ENCODE measurements at places on chromosomes 7 and 10.
A peak's percentile ranks its signal among the peaks of the same experiment; 100 is the strongest.

- DNase-seq: no peak
Observed at GRCh38 chr10:78777867-78778266, 290.9 kb upstream of the ZMIZ1 start.

- no peak for DNase-seq
Observed at GRCh38 chr7:111312966-111313365, 222.0 kb downstream of the LRRN3 start.

DNA sequence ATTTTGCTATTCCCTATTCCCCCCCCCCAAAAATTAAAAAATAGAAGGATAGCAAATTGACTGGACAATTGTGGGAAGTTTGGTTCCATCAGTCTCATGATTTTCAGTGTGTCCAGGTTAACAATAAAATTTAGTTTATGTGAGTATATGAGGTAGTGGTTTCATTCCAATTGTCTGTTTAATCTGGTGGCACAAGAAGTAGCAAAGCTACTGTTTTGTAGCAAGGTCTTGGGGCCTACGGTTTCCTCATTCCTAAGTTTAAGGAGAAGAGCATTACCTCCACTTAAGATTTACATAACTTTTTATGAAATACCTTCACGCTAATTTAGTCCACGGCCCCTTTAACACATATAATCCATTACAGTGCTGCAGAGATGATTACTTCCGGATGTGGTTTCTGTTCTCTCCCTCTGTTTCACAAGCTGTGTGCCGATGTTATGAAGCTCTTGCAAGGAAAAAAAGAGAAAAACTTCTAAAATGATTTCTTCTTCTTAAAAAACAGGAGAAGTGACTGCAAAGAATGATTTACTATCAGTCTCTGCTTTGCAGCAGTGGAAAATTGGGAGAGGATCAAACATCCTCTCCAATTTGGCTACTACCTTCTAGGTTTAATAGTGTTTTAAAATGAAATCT lies 32.7 kb upstream of the NPVF start:
- peak; percentile 33 for DNase-seq

DNA sequence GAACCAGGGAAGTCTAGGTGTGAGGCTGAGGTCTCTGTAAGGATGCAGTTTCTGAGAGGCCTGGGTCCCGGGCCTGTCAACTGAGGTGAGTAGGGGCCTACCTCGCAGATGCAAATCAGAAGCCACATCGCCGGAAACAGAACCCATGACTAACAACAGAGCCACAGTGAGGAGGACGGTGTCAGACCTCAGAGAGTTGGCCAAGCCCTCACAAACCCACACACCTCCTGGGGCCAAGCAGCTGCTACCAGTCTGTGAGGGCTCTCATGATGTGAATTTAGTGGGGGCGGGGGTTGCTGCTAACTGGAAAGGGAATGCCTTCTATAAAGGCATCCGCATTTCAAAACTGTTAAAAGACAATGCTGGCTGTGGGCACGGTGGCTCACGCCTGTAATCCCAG lies 103.0 kb downstream of the COBL start:
- no peak for DNase-seq

- no peak for DNase-seq
Observed at GRCh38 chr7:117045927-117046710, 92.8 kb downstream of the ST7 start.

DNA sequence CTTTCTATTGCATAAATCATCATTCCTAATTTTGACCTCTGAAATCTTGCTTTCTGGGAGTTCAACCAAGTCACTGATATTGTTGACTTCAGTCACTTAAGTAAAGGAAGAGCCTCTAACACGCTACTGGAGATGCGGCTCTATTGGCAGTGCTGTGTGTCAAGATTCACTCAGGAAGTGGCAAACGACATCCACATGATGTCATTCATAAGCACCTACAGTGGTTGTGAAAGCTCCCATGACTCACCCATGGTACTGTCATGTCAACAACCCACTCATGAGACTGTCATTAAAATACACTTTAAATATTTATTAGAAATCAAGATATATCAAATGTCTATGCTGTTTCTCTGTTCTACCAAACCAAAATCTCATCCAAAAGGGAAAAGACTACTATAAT lies 52.5 kb upstream of the LHFPL3 start:
- DNase-seq: no peak

GRCh38 chr10:123906296-123906695 lies 14.7 kb upstream of the CPXM2 start:
- no peak for DNase-seq

DNA sequence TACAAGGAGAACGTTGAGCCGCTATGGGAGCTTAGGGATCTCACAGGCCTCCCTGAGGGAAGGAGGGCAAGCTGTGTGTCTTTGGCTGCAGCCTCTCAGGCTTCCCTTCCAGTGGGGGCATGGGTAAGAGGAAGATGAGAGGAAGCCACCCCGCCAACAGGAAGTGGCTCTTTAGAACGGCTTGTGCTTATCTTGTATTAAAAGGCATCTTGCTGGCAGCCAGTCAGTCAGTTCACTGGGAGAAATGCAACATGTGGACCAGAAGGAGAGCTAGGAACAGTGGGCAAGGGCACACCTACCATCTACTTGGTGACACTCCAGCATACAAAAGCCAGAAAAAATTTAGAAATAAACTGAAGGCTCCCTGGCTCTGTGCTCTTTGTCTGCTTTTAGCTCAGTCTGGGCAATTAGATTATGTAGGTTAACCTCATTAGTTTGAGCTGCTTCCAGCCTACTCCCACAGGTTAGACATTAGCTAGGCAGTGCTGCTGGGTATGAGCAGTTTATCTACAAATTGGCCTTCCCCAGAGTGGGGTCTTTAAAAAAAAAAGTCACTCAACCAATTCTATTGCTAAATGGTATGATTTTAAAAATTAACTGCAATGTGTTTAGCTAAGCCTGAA lies 595.9 kb downstream of the KCNMA1 start:
- DNase-seq: peak; percentile 52

DNA sequence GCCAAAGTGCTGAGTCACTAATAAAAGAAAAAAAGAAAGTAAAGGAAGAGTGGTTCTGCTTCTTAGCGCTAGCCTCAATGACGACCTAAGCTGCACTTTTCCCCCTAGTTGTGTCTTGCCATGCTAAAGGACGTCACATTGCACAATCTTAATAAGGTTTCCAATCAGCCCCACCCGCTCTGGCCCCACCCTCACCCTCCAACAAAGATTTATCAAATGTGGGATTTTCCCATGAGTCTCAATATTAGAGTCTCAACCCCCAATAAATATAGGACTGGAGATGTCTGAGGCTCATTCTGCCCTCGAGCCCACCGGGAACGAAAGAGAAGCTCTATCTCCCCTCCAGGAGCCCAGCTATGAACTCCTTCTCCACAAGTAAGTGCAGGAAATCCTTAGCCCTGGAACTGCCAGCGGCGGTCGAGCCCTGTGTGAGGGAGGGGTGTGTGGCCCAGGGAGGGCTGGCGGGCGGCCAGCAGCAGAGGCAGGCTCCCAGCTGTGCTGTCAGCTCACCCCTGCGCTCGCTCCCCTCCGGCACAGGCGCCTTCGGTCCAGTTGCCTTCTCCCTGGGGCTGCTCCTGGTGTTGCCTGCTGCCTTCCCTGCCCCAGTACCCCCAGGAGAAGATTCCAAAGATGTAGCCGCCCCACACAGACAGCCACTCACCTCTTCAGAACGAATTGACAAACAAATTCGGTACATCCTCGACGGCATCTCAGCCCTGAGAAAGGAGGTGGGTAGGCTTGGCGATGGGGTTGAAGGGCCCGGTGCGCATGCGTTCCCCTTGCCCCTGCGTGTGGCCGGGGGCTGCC lies at the start of gene IL6:
TSS of gene IL6 (plus strand) at position 294 of the 807 bp plus-strand sequence. CDS start at position 357, 63 bp downstream.
- DNase-seq: no peak

GRCh38 chr7:80611779-80612178 lies 26.7 kb upstream of the CD36 start:
- no peak for DNase-seq

DNA sequence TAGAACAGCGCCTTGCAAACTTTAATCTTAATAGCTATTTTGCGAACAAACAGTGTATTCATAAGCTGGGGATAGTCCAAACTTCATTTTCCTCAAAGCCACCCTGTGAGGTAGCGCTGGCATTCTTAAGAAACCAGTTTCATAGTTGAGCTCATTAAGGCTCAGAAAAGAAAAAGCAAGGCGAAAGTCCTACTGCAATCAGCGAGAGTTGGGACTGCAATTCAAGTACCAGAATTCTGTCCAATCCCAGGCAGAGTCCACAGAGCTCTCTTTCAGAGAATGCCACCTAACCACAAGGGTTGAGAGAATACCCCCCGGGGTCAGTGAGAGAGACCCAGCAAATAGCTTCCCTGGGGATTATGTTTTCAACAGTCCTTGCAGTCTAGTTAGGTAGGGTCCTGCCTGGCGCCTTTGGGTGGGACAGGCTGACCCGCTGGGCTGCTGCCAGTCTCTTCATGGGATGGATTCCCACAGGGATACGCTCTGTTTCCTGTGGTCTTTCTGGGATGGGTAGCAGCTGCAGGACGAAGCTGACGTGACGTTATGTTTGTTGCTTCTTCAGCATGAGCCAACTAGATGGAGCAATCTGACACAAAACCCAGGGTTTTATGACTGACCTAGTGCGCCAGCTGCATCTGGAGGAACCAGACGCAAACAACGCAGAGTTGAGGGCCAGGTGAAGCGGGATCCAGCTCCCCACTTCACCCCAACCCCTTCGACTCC lies 16.0 kb downstream of the BMPER start:
- no peak for DNase-seq

GRCh38 chr10:51932530-51932929 lies 233.1 kb upstream of the CSTF2T start:
- DNase-seq: no peak

DNA sequence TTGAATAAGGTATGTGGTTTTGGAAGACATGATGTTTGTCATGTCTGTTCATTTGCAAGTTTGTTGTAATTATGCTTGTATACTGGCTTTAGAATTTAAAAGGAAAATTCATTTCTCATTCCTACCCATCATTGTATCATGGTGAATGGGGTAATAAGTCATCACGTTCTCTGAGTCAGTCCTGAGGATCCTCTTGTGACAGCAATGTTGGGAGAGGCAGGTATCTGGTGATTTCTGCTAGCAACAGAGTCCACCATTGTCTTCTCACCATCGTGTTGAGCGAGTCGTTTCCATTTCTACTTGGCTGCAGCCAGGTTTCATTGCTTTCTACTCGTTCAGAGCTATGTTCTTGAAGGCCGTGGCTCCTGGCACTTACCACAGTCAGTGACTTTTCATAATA lies 16.3 kb downstream of the CUL1 start:
- no peak for DNase-seq

GRCh38 chr7:151014950-151015349 lies 9.3 kb downstream of the ATG9B start:
- no peak for DNase-seq

GRCh38 chr7:105524840-105525239 lies 2.8 kb upstream of the PUS7 start:
- DNase-seq: no peak

DNA sequence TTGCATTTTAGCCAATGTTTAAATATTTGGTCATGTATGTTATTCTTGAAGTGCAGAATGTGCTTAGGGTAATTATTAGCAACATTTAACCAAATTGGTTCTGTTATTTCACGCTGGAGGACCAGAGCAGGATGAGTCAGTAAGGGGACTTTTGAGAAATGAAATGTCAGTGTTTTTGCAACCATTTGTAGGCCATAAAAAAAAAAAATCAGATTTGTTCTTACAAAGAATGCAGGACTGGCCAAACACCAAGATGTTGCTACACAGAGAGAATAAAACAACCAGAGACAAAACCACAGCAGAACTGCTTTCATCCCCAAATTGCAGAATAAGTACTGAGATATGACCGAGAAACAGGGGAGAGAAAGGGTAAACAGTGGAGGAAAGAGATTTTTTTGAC lies 62.1 kb downstream of the TPST1 start:
- DNase-seq: no peak

- DNase-seq: no peak
Observed at GRCh38 chr7:105637755-105638154, 56.5 kb upstream of the EFCAB10 start.

DNA sequence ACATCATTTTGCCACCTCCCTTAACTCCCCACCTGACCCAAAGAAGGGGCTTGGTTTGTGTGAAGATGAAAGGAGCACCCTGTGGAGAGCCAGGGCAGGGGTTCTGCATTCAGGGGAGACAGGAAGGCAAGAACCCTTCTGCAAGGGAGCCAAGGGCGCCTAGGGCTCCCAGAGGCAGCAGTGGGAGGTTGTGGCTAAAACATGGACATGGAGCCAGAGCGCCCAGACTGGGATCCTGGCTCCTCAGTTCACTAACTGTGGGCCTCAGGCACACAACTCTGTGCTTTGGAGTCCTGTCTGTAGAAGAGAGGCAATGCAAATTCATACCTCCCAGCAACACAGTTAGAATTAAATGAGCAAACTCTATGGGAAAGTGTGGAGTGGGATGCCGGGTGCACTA lies 123.1 kb upstream of the MACROH2A2 start:
- DNase-seq: no peak

- DNase-seq: no peak
Observed at GRCh38 chr10:102152545-102152890, 329 bp downstream of the NOLC1 start.
